ENCODE measurements at places on chromosomes 1 and 21.

DNA sequence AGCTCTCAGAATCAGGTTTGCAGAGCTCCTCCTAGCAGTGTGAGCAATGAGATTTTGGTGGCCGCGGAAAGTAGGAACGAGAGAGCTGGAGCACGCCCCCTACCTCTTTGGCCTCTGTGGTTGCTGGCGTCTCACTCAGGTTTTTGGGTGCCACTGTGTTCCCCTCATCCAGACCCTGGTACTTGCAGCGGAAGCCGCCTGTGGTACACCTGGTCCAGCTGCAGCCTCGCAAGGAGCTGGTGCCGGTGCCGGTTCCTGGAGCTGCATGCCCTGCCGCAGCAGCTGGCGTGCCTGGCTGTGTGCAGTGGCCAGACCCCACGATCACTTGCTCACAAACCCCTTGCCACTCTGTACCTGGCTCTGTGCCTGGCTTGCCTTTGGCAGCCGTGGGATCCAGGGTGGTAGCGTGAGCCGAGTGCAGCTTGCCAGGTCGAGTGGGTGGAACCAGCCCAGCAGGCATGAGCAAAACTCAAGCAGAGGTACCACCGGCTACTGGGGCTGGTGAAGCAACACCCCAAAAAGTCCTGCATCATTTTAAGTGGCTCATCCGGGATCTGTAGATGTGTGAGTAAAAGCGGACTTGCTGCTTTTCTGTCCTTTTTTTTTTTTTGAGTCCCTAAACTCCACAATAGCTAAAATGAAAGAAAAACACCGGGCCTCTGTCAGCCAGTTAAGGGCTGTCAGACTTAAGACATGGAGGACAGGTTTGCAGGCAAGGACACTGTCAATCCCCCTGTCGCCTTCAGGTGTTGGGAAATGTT is 844.9 kb downstream of the KCNT2 start:
- no peak for DNase-seq

DNA sequence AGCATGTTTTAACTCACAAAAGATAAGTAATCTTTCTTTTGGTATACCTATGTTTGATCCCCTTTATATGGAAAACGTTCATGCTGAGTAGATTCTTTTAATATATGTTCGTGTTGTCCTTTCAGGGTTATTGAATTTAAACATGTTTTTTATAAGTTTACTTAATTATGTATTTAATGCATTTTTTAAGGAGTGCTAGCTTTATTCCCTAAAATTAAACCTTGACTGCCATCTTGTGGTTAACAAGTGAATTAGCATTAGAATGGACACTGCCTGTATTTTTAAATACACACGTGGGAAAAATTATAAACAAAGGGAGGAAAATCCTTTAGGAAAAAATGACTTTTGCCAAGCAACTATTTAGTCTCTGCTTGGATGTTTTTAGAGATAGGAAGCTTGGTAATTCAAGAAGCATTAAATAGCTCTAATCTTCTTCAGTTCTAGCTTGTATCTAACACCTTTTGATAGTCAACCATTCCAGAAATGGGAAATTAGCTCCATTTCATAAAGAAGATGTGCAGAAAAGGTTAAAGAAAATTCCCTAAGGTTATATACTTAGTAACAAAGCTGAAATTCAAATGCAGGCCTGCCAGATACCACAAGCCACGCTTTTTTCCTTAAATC is 43.0 kb downstream of the UBE2U start:
- DNase-seq = no peak

DNA sequence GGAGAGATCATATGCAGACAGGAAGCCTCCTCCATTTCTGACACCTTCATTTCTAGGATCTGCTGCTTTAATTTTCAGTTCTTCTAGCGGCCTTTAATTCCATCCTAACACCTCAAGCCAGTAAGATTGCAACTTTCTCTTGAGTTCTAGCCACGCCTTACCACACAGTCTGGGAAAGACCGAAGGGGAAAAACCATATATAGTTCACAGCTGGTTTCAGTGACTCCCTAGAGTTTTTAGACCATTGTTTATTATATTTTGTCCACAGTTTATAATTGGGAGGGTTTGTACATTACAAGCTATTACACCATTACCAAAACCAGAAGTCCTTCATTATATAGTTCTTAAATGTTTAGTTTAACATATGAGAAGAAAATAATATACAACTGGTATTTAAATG is 37.5 kb downstream of the DPH5 start:
- DNase-seq = no peak

DNA sequence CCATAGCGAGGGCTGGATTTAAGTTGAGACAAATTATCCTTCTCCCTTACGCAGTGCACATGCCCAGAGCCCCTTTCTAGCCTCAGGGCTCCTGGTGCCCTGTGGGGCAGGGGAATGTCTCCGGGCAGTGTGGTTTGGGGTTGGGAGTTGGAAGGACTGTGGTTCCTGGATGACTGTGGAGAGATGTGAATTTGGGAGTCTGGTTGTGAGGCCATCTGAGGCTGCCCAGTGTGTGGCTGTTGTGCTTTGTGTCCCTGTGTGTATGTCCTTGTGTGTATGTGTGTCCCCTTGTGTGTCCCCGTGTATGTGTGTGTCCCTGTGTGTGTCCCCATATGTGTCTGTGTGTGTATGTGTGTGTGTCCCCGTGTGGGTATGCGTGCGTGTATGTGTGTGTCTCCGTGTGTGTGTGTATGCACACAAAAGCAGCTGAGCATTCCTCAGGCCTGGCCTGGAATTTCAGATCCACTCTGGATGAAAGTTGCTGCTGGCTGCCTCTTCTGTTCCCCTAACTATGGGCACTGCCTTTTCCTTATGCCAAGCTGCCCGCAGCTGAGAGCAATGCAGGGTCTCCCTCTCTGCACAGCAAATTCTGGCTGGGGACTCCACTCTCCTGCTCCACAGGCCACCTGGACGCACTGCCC is 65.4 kb downstream of the UBIAD1 start:
- no peak for DNase-seq

DNA sequence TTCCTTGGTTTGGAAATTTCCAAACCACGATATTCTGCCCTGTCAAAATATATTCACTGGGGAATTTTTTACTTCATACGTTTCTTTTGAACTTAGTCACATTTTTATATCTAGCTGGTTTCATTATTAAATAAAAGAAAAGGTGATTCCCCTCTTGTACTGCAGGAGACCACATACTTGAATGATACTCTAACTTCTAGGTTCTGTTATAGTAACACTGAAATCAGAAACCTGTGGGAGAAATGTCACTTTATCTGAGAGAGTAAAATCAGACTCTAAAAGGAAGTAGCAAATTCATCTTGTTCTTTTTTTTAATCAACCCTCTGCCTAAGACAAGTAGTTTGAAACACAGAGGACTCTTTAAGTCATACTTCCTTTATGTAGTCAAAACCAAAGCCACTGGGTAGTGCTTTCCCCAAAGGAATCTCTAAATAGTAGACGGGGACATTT is 34.4 kb downstream of the MRPL39 start:
- no peak for DNase-seq

- no peak for DNase-seq
These were observed 671.9 kb downstream of the BRINP3 start for GRCh38 chr1:189805735-189806134.

DNA sequence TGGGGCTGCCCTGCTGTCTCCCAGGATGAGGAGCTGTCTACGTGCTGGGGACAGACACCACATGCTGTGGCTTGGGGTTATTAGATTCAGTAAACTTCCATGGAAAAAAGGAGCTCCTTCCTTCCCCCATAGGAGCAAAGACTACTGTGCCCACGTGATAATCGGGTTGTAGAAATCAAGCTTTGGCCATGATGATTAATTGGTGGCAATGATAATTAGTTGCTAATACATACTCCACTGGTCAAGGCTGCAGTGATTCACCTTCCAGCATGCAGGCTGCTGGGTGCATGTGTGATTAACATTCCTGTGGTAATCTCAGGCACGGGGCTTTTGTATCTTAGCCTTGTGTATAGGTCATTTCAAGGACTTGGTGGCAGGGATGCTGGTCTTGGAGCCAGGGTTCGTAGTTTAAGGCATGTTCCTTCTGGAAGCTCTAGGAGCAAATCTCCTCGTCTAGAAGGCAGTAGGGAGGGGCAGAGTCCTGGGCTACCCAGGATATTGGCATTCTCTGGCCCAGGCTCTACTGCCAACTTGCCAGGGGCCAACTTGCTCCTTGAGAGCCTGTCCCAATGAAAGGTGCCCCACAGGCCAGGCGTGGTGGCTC is 41.4 kb downstream of the TMCO4 start:
- DNase-seq = no peak

DNA sequence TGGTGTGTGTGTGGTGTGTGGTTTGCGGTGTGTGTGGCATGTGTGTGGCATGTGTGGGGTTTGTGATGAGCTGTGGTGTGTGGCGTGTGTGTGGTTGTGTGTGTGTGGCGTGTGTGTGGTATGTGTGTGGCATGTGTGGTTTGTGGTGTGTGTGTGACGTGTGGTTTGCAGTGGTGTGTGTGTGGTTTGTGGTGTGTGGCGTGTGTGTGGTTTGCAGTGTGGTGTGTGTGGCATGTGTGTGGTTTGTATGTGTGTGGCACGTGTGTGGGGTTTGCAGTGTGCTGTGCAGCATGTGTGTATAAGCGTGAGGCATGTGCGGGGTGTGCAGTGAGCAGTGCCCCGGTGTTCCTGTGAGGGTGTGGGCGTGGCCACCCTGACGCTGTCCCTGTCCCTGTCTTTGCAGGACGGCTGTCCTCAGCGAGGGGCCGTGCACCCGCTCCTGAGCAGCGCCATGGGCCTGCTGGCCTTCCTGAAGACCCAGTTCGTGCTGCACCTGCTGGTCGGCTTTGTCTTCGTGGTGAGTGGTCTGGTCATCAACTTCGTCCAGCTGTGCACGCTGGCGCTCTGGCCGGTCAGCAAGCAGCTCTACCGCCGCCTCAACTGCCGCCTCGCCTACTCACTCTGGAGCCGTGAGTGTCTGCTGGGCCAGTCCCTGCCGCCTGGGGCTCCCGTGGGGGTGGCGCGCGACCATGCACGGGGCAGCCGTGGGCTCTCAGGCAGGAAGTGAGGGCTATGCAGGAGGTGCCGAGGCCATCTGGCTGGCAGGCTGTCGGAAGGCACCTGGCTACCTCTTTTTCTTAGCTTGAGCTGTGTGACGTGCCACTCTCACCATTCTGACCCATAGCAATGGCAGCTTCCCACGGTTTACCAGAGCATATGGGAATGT is 52.6 kb upstream of the TRAPPC10 start:
- DNase-seq = no peak

DNA sequence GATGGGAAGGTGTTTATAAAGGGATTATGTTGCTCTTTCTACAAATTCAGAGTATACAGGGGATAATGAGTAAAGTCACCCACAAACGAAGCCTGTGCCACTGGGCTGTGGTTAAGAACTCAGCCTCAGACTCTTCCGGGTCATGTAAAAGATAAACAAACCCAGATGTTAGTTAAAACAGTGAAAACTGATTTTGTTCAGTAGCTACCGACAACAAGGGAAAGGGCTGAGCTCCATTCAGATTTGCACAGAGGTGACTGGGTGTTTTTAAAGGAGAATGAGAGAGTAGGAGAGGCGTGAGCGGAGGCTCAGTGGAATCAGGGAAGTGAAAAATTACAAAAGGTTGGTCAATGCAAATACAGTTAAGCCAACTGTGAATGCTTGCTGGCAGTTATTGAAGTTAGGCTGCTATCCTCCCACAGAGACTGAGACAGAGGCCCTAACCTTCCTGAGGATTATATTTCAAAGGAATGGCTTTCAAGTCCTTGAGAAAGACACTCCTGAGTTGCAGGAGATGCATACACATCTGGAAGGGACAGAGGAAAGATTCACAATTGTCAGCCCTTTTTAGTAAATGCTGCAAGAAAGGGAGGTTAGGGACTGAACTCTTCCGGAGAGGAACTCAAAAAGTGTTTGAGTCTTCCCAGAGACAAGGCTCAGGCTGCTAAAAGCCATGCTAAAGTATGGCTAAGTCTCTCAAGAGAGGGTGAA is 29.9 kb upstream of the SAMD13 start:
- no peak for DNase-seq

GRCh38 chr1:165276314-165276713 is 80.2 kb downstream of the LMX1A start:
- no peak for DNase-seq

DNA sequence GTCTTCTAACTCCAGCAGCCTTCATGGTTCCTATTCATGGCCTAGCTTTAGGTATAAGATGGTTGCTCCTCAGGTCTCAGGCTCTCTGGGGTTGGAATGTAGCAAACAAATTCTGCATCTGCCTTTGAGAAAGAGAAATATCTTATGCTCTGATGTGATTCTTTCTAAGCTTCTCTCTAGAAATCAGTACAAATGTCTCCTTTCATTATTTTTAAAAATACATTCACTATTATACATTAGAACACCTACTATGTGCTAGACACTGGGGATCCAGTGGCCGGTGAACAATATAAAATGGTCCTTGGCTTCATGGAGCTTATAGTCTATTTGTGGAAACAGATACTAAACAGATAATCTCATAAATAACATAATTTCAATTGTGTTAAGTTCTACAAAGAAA is 16.1 kb upstream of the TMEM39B start:
- no peak for DNase-seq

- DNase-seq = peak; percentile 38
These were observed 299.8 kb downstream of the MATN1 start for GRCh38 chr1:30423570-30423969.

- no peak for DNase-seq
These were observed 141.1 kb downstream of the DISP1 start for GRCh38 chr1:222955964-222956363.

DNA sequence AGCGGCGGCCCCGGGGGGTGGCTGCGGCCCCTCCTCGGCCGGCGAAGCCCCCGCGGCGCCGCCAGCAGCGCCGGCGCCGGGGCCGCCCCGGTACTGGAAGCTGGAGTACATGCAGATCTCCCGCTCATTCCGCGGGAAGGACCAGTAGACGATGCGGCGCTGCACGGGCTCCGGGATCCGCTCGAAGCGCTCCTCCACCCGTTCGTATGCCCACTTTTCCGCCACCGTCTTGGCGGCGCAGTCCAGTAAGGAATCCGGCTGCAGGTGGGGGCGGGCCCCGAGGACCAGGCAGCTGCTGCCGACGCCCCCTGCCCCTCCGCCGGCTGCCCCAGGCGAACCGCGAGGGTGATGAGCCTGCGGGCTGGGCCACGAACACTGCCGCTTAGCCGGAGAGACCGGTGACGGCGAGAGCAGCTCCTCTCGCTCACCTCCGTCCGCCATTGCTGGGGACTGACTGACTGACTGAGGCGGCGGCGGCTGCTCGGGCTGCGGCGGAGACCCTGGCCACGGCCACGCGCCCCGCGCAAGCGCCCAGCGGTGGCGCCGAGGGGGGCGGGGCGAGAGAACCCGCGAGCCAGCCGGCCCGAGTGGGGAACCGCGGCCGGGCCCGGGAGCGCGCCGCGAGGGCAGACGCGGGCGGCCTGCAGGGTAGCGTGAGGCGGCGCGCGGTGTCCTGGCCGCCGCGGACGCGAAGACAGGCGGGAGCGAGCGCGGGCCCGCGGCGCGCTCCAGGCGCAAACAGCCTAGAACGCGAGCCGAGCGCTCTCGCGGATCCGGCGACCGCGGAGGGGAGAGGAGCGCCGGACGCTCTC is at the start of gene ZSWIM5:
Gene ZSWIM5, minus strand, starts transcription at position 696 of the 812 bp plus-strand sequence. Its CDS starts 255 bp downstream, at position 441.
- peak; percentile 87 for DNase-seq

- no peak for DNase-seq
These were observed 153.5 kb downstream of the LRRC40 start for GRCh38 chr1:70051926-70052325.

- DNase-seq = no peak
These were observed 85.7 kb upstream of the NGF start for GRCh38 chr1:115423776-115424175.

Measured in activated effector memory CD4-positive, alpha-beta T cell treated with anti-CD3 and anti-CD28 coated beads, Interleukin-2, amount 50 U/mL, for 16 hours (primary cell).